Tibial nerve (tissue), 4 donors: ENCODE measurements at places on chromosomes 4 and X. TPM values are rescaled to one million over a fixed set of nuclear protein-coding genes. Genes with fewer than 3 reads are reported as not detected.
A peak's percentile ranks its signal among the peaks of the same experiment; 100 is the strongest.

DNA sequence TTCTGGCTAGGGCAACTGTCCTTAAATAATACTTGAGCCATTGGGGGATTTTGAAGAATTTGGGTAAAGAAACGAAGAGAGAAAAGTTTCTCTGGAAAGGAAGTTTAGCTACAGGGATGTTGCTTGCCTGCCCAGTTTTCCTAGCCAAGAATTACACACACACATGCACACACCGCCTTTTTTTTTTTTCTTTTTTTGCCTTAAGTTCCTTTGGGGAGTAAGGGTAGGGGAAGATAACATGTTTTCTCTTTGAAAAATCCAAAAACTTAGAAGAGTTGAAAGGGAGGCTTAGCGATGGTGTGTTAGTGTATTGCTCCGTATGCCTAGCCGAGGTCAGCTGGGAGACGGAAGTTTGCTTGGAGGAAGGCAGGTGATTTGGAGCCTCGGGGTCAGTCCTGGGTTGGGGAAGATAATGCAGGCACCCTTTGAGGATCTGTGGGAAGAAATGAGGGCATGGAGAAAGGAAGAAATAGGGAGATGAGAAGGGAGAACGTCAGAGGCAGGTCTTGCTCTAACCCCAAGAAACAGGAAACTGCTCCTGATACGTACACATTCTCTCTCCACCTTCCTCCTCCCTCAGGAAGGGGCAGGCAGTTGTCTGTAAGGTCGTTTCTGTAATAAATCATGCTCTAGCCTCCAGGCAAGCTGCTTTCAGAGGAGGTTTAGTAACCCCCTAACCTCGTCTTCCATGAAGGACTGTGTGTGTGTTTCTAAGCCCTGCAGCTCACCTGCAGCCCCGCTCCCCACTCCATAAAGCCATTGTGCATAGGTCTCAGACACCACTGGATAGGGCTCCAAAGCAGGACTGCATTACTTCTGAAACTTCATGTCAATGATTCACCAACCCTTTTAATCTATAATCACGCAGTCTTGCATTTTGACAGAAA is 10.5 kb downstream of the KLF3 start:
- no peaks in the 10 kb centered on the region for H3K27me3 ChIP-seq
- no peaks in the 10 kb centered on the region for H3K36me3 ChIP-seq
- H3K4me3 ChIP-seq: no peak overlapping the region
- no peak for DNase-seq

DNA sequence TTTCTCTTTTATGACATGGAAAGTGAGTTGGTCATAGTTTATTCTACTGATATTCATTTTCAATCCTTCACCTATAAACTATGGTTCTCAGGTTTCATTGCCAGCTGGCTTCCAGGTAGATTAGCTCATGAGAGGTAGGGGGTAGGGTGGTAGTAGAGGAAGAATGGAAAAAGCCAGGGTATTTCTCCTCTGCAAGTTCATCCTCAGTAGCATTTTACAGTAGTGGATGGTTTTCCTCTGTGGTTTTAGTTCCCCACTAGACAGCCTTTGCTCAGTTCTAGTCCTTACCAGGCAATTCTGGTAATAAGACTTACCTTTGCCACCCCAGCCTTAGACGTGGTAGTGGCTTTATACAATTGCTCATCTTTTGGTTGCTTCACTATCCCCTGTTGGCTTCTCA is 8.9 kb upstream of the NAA11 start:
- no peaks in the 10 kb centered on the region for H3K4me1 ChIP-seq
- H3K27me3 ChIP-seq: no peaks in the 10 kb centered on the region
- DNase-seq: no peak
- no peak overlapping the region for H3K27ac ChIP-seq
- no peaks in the 10 kb centered on the region for H3K36me3 ChIP-seq

GRCh38 chr4:180909279-180909678 is 1333.9 kb upstream of the TENM3 start:
- no peaks in the 10 kb centered on the region for H3K4me1 ChIP-seq
- no peaks in the 10 kb centered on the region for H3K36me3 ChIP-seq
- no peak overlapping the region for H3K27ac ChIP-seq
- DNase-seq: no peak

DNA sequence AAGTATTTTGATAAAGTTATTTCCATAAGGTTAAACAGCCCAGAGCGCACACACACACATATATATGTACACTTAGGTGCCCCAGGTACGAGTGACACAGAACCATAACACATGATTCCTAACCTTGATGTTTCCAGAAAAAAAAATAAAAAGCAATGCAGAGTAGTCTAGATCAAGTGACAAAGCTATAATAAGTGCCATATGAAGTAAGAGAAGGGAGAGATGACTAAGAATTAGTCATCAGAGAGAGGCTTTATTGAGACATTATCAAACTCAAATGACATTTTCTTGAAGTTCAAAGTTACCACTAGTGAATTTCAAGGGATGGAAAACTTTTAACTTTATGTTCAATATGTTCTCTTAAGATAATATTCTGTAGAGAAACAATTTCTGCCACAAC is 215.0 kb downstream of the HTR2C start:
- no peak for DNase-seq
- no peak overlapping the region for H3K27ac ChIP-seq
- no peaks in the 10 kb centered on the region for H3K4me1 ChIP-seq
- no peaks in the 10 kb centered on the region for H3K27me3 ChIP-seq
- no peak overlapping the region for H3K4me3 ChIP-seq

GRCh38 chrX:7515681-7516413 is 327.1 kb upstream of the VCX start:
- H3K4me1 ChIP-seq: no peaks in the 10 kb centered on the region
- H3K27me3 ChIP-seq: no peaks in the 10 kb centered on the region
- DNase-seq: no peak

DNA sequence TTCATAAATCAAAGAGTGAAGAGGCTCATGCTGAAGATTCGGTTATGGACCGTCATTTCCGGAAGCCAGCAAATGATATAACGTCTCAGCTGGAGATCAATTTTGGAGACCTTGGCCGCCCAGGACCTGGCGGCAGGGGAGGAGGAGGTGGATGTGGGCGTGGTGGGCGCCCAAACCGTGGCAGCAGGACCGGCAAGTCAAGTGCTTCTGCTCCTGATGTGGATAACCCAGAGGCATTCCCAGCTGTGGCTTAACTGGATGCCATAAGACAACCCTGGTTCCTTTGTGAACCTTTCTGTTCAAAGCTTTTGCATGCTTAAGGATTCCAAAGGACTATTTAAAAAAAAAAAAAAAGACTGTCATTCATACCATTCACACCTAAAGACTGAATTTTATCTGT is 44.0 kb upstream of the EFNB1 start:
- no peak for DNase-seq
- H3K4me3 ChIP-seq: no peak overlapping the region
- H3K36me3 ChIP-seq: no peaks in the 10 kb centered on the region
- H3K27ac ChIP-seq: no peak overlapping the region
- H3K27me3 ChIP-seq: no peaks in the 10 kb centered on the region

- H3K36me3 ChIP-seq: no peaks in the 10 kb centered on the region
- no peak overlapping the region for H3K4me3 ChIP-seq
- H3K4me1 ChIP-seq: no peaks in the 10 kb centered on the region
- DNase-seq: no peak
Observed at GRCh38 chr4:147724468-147725201, 7.3 kb upstream of the ARHGAP10 start.

DNA sequence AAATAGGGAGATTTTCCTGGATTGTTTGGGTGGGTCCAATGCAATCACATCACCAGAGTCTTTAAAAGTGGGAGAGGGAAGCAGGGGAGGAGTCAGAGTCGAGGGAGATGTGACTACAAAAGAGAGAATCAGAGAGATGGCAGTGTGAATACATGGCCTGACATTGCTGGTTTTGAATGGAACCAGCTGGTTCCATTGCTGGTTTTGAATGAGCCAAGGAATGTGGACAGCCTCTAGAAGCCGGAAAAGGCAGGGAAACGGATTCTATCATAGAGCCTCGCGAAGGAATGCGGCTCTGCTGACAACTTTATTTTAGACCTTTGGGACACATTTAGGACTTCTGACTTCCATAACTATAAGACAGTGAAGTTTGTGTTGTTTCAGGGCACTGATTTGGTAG is 627.0 kb upstream of the HTR2C start:
- no peaks in the 10 kb centered on the region for H3K27me3 ChIP-seq
- no peaks in the 10 kb centered on the region for H3K4me1 ChIP-seq
- DNase-seq: no peak
- no peaks in the 10 kb centered on the region for H3K36me3 ChIP-seq

GRCh38 chr4:6916069-6916586 is 6.5 kb downstream of the TBC1D14 start:
- no peaks in the 10 kb centered on the region for H3K27me3 ChIP-seq
- H3K4me1 ChIP-seq: no peaks in the 10 kb centered on the region
- DNase-seq: no peak
- H3K27ac ChIP-seq: no peak overlapping the region

GRCh38 chr4:119675391-119675790 is 46.8 kb upstream of the PDE5A start:
- no peaks in the 10 kb centered on the region for H3K27me3 ChIP-seq
- DNase-seq: no peak

DNA sequence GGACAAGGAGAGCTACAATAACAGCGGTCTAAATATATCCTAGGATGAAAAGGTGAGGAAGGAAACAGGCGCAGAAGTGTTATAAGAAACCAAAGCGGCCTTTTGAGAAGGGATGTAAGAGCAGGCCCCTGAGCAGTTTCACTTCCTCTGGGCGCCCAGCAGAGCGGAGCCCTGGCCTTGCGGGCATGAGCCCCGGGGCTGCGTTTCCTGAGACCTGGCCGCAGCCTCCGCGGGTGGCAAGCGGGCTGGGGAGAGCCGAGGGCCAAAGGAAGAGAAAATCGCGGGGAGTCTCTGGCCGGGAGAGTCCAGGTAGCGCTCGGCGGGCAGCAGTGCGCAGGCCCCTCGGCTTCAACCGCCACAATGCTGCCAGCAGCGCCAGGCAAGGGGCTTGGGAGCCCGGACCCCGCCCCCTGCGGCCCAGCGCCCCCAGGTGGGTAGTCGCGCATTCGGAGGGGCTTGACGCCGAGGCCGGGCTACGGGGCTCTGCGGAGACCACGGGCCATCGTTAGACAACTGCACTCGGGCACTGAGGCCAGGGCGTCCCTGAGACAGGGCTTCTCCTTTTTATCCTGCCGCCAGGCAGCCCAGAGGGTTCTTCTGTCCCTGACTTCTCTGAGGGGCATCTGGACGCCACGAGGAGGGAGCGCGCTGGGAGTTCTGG is at the start of gene BANK1:
BANK1 (plus strand) TSS at position 210 of the 661 bp plus-strand sequence; CDS start at position 361, 151 bp downstream.
- peak within 1 kb of the TSS; percentile 84 for H3K27ac ChIP-seq
- H3K36me3 ChIP-seq: no peaks in the 10 kb centered on the region
- H3K4me3 ChIP-seq: peak within 1 kb of the TSS; percentile 59
- H3K4me1 ChIP-seq: peaks cover 14% of the 10 kb centered on the region
- DNase-seq: no peak
- no peaks in the 10 kb centered on the region for H3K27me3 ChIP-seq

GRCh38 chrX:46704767-46705386 is 54.0 kb downstream of the SLC9A7 start:
- H3K36me3 ChIP-seq: no peaks in the 10 kb centered on the region
- DNase-seq: no peak
- H3K27me3 ChIP-seq: no peaks in the 10 kb centered on the region
- no peaks in the 10 kb centered on the region for H3K4me1 ChIP-seq

DNA sequence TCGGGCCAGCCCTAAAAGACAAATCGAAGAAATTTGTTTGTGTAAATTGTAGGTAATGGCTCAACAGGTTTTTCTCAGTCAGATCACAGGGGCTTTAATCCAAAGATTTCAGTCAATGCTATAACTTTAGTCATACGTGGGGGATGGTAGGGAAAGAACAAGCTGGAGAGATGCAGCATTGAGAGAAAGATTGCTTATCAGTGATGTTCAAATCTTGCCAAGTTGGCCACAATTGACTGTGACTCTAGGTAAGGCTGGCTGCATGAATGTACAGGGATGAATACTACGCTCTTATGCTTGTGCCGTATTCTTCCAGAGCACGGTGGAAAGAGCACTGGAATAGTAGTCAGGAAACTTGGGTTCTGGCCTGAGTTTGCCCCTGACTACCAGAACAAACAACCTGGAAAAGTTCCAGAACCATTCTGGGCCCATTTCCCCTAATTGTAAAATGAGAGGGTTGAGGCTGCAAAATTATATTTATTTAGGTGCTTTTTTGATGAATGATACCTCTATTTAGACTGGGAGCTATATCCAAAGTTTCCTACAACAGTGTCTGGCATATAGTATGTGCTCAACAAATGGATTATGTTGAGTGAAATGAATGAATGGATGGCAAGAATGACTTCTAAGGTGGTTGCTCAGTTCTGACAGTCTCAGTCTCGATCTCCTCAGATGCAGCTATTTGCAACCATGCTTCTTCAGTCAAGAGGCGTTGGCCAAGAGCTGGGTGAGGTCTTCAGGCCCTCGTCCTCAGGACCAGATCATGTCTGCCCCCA is 44.4 kb downstream of the TSC22D3 start:
- peak overlapping the region; percentile 81 for H3K27ac ChIP-seq
- no peaks in the 10 kb centered on the region for H3K27me3 ChIP-seq
- DNase-seq: no peak
- no peak overlapping the region for H3K4me3 ChIP-seq

GRCh38 chrX:37867536-37868153 is 20.3 kb upstream of the DYNLT3 start:
- H3K27me3 ChIP-seq: no peaks in the 10 kb centered on the region
- DNase-seq: no peak
- H3K4me3 ChIP-seq: no peak overlapping the region
- H3K27ac ChIP-seq: no peak overlapping the region

DNA sequence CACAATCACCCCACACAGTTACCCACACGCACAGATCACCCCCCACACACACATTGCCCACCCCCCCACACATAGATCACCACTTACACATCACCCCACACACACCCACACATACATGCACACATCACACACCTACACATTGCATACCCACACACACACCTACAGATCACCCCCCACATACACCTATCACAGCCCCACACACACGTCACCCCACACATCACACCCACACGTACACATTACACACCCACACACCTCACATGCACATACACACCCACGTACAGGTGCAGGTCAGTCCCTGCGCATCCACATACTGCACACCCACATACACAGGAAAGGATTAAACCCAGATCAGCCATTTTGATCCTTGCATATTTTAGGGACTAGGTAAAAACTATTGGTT is 15.3 kb upstream of the TADA2B start:
- no peak overlapping the region for H3K27ac ChIP-seq
- no peak for DNase-seq
- H3K4me1 ChIP-seq: no peaks in the 10 kb centered on the region
- H3K36me3 ChIP-seq: peaks cover 18% of the 10 kb centered on the region

DNA sequence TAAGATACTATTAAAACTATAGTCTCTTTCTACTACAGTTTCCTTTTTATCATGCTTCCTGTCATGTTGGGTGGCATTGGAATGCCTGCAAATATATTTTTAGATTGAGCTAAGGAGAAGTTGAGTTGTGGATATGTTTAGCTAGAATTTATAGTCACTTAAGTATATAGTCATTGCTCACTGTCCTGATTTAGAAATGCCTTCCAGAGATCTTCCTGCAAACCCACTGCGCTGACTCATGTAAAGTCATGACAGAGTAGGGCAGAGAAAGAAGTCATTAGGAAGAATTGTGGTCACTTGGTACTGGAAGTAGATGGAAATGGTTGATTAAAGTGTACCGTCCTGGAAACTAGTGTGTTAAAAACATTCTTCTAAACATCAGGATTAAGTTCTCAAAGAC is 490.3 kb upstream of the PABPC4L start:
- no peak for DNase-seq
- no peaks in the 10 kb centered on the region for H3K36me3 ChIP-seq
- no peaks in the 10 kb centered on the region for H3K27me3 ChIP-seq
- no peak overlapping the region for H3K4me3 ChIP-seq
- H3K27ac ChIP-seq: no peak overlapping the region

The TDO2 gene
- total RNA-seq: not detected

The PAGE1 gene
- total RNA-seq: not detected

The MAGEB10 gene
- not detected for total RNA-seq

The OTC gene
- not detected for total RNA-seq

The NOCT gene
- total RNA-seq: 5.4 TPM

The ASB9 gene
- total RNA-seq: 0.87 TPM

The SHROOM2 gene
- 5.0 TPM for total RNA-seq
